Renal cortical epithelial cell (primary cell): ENCODE measurements at places on chromosomes 5 and 9. TPM values are rescaled to one million over a fixed set of nuclear protein-coding genes. Genes with fewer than 3 reads are reported as not detected.
A peak's percentile ranks its signal among the peaks of the same experiment; 100 is the strongest.

- peak; percentile 65 for DNase-seq
Measured at GRCh38 chr5:145825751-145826180, 9.4 kb downstream of the PRELID2 start.

- no peak for DNase-seq
Measured at GRCh38 chr5:116652903-116653302, 78.3 kb upstream of the SEMA6A start.

NRG2 gene
- total RNA-seq, result 0.45 and 0.52 TPM in 2 replicates

GRCh38 chr5:123718238-123718637 is 206.3 kb downstream of the CSNK1G3 start:
- no peak for DNase-seq

PDE6A gene
- 0.10 TPM in 1 of 2 replicates, not detected in the other for total RNA-seq

LCN2 gene
- total RNA-seq, result 23.6 and 38.2 TPM in 2 replicates
